Activated naive CD4-positive, alpha-beta T cell treated with anti-CD3 and anti-CD28 coated beads, Interleukin-2, amount 10 ng/mL, durations not matched to agents 5 hours and 36 hours (primary cell): ENCODE measurements at places on chromosomes 6 and 20. TPM values are rescaled to one million over a fixed set of nuclear protein-coding genes. Genes with fewer than 3 reads are reported as not detected.

The PRKN gene
- 0.31 TPM for total RNA-seq

The TPMT gene
- 5.3 TPM for total RNA-seq

The PGC gene
- total RNA-seq = not detected

The XKR7 gene
- 0.03 TPM for total RNA-seq

The VSX1 gene
- not detected for total RNA-seq

The ARG1 gene
- total RNA-seq = not detected

The MYB gene
- total RNA-seq = 6.4 TPM

The LY6G6C gene
- total RNA-seq = not detected

The IL17F gene
- total RNA-seq = not detected

The CLVS2 gene
- not detected for total RNA-seq

The RAET1G gene
- not detected for total RNA-seq

The UBD gene
- 0.68 TPM for total RNA-seq

The RSPH4A gene
- 0.24 TPM for total RNA-seq

The MRAP2 gene
- not detected for total RNA-seq

The BEND3 gene
- total RNA-seq = 2.1 TPM

The KIZ gene
- 18.9 TPM for total RNA-seq

The PNPLA1 gene
- total RNA-seq = not detected

The IER3 gene
- total RNA-seq = 34.3 TPM

The CCN5 gene
- not detected for total RNA-seq

The ANGPT4 gene
- not detected for total RNA-seq

The SLCO4A1 gene
- 58.0 TPM for total RNA-seq

The OR2H1 gene
- not detected for total RNA-seq

The CHRNA4 gene
- total RNA-seq = not detected

The CUL7 gene
- 10.5 TPM for total RNA-seq

The BTN1A1 gene
- total RNA-seq = not detected

The LAMP5 gene
- total RNA-seq = not detected

The NEDD9 gene
- total RNA-seq = 52.9 TPM

The C6orf58 gene
- not detected for total RNA-seq
